ENCODE measurements at places on chromosomes 1 and 21.

DNA sequence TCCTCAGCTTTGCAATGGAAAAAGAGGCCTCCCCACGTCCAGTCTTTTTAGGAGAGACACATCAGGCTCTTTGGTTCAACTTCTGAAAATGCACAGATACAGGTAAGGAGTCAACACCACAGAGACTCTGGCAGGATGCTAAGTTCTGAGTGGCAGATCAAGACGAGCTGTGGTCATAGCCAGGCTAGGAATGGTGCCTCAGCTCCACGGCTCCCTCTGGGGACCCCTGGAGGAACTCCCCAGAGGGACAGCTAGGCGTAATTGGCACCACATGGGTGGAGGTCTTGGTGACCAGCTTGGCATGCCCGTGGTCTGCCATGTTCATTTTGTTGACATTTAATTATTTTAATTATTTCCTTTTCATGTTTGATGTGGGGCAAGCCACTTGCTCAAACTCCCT, 206.1 kb downstream of the KAZN start:
- no peak for DNase-seq

DNA sequence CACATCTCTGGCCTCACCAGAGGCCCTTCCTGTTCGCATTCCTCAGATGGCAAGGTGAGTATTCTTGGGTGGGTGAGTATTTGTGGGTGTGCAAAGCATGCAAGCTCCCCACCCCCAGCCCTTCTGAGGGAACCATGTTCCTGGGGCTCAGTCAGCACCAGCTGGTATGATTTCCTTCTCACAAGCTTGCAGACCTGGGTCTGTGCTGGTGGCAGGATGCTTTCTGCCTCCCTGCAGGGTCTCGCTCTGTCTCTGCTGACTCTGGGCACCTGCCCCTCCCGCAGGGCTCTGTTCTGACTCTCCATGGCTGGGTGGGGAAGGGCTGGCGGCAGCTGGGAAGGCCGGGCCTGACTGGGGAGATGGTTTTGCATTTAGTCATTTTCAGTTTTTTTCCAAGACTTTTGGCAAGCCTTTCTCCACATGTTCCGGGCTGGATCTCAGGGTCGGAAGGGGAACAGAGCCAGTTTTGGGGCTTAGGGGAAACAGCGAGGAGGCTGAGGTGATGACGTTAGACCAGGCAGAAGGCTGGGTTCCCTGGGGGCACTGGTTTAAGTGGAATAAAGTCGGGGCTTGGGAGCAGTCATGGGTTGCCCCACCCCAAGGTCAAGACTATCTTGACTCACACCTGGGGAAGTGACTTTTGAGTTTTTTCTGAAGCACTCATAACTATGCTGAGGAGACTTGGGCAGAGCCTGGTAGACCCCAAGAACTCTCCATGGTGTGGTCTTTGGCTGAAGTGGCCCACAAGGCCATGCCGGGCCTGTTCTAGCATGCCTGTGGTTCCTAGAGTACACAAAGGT, 6.2 kb downstream of the RASSF5 start:
- DNase-seq, result peak; percentile 86

GRCh38 chr1:54317084-54317483, 89.1 kb downstream of the SSBP3 start:
- DNase-seq, result no peak

DNA sequence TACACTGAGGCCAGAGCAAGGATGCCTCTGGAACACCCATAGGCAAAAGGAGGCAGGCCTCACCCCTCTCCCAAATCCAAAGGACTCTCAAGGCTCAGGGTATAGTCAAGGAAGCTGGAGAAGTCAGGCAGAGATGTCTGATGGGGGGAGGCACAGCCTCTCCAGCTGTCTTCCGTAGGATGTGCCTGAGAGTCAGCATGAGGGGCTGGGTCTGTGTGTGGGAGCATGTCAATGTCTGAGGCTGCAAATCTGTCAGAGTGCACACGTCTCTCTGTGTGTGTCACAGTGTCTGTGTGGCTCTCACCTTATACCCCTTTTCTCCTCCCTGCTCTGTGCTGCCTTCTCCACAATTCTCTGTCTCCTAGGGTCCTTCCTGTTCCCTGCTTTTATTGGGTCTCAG, 4.0 kb downstream of the HPCAL4 start:
- DNase-seq, result no peak

GRCh38 chr1:215407575-215407974, 159.5 kb upstream of the KCTD3 start:
- peak; percentile 22 for DNase-seq

DNA sequence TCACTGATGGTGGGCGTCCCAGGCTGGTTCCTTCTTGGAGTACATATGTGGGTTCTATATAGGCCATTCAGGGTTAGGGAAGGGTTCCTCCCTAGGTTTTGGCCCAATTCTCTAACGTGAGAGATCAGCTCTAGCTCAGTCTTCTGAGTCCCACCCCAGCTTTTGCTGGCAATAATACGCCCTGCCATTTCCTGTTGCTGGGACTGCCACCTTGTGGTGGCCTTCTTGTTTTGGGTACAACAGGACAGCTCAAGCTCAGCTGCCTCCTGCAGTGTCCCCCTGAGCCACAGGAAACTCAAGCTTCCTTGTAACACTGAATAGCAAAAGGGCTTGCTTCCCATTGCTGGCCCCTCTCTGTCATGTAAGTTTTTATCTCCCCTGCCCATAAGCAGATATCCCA, 77.8 kb downstream of the BACH1 start:
- DNase-seq, result no peak

DNA sequence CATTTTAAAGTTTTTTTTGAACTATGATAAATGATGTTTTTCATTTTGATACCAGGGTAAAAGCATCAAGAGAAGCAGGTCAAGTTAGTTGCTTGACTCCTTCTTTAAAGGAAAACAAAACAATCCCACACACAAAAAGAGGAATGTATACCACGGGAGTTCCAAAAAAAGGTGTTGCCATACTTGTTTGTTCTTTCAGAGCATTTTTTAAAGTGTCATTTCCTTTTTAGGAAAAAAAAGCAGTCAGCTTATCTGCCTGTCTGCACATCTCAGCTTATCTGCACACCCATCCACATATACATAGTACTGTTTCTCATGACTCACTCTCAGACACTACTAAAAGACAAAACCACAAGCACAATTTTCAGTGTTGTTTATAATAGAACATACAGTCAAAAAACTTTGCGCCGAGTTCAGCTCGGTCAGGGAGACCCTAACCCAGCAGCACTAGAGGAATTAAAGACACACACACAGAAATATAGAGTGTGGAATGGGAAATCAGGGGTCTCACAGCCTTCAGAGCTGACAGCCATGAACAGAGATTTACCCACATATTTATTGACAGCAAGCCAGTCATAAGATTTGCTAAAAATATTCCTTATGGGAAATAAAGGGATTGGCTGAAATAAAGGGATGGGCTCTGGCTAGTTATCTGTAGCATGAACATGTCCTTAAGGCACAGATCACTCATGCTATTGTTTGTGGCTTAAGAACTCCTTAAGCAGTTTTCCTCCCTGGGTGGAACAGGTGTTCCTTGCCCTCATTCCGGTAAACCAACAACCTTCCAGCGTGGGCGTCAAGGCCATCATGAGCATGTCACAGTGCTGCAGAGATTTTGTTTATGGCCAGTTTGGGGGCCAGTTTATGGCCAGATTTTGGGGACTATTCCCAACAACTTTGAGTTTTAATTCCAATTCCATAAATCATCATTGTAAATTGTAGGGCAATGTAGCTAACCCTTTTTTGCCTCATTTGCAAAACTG, 11.4 kb upstream of the MNDA start:
- no peak for DNase-seq

DNA sequence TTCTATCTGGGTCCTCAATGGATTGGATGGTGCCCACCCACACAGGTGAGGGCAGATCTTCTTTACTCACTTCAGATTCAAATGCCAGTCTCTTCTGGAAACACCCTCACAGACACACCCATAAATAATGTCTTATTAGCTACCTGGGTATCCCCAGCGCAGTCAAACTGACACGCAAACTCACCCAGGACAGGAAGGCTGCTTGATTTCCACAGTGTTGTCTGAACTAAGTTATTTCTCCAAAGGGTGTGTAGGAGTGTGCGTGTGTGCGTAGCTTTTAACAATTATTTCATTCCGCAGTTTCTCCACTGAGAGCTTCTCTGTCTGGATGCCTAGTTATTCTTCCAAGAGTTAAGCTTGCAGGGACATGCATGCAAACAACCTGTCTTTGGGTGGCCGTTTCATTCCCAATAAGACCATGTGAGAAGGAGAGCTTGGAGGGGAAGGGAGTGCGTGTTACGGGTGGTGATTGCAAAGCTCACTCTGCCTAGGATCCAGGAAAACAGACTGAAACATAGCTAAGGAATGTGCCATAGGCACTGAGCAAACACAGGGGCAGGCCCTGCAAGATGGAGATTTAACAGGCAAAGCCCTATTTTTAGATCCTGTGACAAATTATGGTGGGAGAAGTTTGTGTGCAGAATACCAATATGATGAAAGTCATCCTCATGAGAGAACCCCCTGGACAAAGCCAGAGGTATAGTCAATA, 269.7 kb downstream of the DYRK1A start:
- peak; percentile 56 for DNase-seq

- DNase-seq, result no peak
Observed at GRCh38 chr1:22661880-22662279, 8.8 kb downstream of the C1QB start.

- no peak for DNase-seq
Observed at GRCh38 chr1:208115924-208116640, 128.1 kb downstream of the PLXNA2 start.

DNA sequence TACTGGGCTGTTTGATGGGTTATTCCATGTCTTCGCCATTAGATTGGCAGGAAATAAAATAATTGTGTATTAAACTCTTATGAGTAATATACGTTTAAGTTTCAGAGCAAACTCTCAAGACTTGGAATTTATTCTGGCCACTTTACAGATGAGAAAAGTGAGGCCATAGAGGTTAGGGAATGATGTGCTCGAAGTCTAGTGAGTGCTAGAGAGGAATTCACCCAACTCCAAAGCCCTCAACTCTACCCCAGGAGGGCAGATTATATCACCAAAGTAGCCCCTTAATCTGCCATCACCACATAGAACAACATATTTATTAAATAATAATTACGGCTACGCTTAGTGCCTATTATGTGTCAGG, 440 bp upstream of the MUL1 start:
- DNase-seq, result no peak

GRCh38 chr21:43826623-43826974, 37.2 kb downstream of the RRP1 start:
- DNase-seq, result no peak

- DNase-seq, result peak; percentile 89
Observed at GRCh38 chr1:173507205-173507846, 30.2 kb downstream of the PRDX6 start.

DNA sequence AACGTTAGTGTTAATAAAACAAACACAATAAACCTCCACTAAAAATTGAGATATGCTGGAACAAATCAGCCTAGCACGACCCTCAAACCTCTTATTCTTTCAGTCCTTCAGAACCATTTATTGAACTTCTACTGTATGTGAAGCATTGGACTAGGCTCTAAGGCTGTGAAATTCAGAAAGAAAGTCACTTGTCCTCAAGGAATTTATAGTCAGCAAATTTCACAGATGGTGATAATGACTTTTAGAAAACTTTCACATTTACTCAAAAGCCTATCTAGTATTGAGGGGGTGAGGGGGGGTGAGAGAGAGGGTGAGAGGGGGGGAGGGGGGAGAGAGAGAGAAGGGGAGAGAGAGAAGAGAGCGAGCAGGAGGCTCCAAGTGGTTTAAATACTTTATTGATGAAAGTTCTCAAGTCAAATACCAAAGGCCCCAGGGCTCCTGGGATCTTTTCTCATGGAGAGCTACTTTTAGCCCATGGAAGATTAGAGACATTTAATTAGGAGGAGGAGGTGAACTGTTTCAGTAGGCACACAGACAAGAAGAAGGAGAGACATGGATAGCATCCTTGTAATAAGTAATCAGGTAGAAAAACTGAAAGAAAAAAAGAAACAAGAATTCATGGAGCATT, 66.3 kb upstream of the SSX2IP start:
- no peak for DNase-seq

- DNase-seq, result no peak
Observed at GRCh38 chr1:83746234-83746633, 252.7 kb downstream of the TTLL7 start.

DNA sequence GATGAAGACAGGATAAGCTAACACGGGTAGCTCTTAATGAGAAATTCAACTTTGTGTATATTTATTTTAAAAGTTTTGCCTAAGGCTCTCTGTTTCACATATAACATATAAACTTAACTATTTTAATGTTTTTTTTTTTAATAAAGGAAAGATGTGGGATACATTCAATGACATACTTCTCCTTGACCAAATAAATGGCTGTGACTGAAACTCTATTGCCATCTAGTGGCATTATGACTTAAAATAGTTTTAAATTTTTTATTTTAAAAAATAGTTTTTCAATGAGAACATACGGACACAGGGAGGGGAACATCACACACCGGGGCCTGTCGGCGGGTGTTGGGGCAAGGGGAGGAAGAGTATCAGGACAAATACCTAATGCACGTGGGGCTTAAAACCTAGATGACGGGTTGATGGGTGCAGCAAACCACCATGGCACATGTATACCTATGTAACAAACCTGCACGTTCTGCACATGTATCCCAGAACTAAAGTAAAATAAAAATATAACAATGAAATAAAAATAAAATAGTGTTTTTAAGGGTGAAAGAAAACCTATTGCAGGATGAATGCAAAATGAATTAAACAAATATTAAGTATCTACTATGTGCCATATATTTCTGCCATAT, 83.4 kb downstream of the LYST start:
- DNase-seq, result peak; percentile 71

GRCh38 chr1:37634244-37634991, at the start of gene RSPO1:
TSS of gene RSPO1 (minus strand) at chr1:37634892. CDS start at chr1:37629661, 5,231 bp downstream.
- DNase-seq, result no peak

GRCh38 chr21:14096172-14096571, 114.6 kb downstream of the LIPI start:
- no peak for DNase-seq

DNA sequence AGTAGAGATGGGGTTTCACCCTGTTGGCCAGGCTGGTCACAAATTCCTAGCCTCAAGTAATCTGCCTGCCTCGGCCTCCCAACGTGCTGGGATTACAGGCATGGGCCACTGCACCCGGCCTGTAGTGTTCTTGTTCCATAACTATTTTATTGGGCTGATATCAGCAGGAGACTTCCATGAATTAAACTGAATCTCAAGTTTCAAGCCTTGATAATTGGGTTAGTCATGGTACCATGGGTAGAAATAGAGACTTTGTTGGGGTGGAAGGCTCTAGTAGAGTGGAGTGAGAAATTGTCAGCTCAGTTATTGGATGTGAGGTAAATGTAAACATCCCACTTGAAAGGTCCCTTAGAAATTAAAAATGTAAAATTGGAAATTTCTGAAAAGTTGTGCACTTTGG, 419.1 kb downstream of the ADGRL2 start:
- no peak for DNase-seq

GRCh38 chr1:23100074-23100748, 68.4 kb downstream of the LUZP1 start:
- DNase-seq, result peak; percentile 92

GRCh38 chr1:68449901-68450300, at the start of gene RPE65:
TSS of gene RPE65 (minus strand) at chr1:68449954. CDS start at chr1:68449905, 49 bp downstream.
- DNase-seq, result peak; percentile 59
